ENCODE measurements at places on chromosomes 6 and 20.

DNA sequence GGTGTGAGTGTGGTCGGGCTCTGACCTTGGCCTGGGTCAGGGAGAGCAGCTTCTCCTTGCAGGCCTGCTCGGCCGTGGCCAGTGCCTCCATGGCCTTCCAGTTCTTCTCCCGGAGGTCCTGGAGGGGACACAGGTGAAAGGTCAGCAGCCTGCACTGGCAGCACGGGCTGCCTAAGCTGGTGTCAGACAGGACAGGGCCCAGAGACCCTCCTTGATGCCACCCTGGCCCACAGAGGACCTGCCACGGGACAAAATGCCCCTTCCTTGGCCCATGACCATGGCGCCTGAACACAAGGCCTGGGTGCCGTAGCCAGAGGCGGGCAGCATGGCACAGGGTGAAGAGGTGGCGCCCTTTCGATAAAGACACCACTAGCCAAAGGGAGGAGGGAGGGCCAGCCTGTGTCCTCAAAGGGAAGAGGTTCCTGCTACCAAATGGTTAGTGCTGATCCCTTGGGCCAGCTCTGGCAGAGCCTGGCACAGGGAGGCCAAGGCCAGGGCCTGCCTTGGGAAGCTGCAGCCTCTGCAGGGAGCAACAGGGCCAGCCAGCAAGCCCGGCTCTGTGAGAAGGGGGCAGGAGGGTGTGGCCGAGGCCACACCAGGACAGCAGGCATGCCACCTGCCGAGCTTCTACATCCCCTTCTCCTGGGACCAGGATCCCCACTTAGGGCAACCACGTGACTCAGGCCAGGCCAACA lies 54.8 kb downstream of the DSTN start:
- DNase-seq, result no peak

DNA sequence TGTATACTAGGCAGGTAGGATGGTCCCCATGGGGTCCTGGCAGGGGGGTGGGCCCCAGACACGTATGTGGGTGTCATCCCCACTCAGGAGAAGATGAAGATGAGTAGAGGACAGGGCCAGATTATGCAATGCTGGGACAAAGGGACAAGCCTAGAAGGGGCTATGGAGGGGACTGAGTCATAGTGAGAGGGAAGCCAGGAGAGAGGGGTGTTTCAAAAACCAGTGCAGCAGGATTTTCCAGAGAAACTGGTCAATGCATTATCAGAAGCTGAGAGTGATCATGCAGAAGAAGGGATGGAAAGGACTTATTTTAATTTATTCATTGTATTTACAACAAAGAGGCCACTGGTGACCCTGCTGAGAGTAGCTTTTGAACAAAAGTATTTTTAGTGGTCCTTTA lies 74.0 kb downstream of the PPP1R3G start:
- no peak for DNase-seq

GRCh38 chr6:25991785-25992412 lies 29.3 kb downstream of the TRIM38 start:
- peak; percentile 38 for DNase-seq

GRCh38 chr20:8523684-8524083 lies 391.6 kb downstream of the PLCB1 start:
- DNase-seq, result no peak

DNA sequence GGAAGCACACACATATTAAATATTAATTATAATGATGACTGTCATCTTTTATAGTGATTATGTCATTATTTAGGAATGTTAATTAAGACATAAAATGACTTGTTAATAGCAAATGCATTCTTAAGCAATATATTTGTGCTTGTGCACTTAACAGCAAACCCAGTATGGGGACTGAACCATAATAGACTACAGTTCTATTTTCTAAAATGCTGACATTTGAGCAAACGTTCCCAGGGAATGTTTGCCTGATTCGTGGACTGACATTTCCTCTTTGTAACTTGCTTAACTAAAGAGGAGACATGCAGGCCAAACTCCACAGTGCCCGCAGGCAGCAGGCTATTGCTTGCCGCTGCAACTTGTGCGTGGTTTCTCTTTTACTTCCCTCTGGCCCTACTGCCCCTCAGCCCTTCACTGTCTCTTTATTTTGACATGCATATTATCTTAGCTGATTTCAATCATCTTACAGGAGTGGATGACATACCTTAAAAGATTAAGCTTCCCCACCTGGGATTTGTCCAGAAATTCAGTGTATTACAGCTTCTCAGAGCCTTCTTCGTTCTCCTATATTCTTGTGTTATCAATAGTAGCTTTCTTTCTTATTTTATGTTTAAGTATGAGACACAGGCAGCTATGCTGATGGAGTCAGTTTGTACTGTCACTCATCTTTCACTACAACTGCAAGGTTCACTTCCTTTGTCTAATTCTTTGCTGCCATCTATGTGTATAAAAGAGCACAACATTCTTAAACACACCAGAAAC lies 141.5 kb downstream of the GMDS start:
- peak; percentile 47 for DNase-seq

DNA sequence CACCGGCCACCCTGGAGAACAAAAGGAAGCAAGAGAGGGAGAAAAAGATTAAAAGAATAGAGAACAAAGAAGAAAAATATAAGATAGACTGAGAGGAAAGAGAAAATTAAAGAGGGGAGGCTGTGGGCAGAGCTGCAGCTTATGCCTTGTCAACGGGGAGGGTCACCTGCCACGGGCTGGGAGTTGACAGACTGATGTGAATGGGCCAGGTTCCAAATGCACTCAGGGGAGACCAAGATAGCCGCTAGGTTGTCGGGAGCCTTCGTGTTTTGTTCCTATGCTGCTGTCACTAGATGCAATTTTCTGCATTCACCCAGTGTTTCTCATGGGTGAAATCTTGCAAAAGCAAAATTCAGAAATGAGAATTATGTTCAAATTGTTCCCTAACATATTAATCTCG lies 119.6 kb upstream of the MTHFD1L start:
- no peak for DNase-seq

DNA sequence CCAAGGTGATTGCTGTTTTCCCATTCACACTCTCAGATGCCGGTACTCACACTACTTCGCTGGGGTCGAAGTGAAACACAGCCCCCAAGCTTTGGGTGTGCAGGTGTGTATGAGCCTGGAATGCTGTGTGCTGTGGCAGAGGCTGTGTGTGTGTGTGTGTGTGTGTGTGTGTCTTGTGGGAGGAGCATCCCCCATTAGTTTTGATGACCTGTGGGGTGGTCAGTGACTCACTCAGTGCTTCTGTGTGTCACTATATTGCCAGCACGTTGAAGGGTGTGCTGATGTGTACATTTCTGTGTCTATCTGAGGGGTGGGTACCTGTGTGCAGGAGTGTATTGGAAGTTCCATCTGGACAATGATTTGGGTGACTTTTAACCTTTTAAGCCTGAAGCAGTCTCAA lies 5.0 kb upstream of the SLC12A5 start:
- no peak for DNase-seq

DNA sequence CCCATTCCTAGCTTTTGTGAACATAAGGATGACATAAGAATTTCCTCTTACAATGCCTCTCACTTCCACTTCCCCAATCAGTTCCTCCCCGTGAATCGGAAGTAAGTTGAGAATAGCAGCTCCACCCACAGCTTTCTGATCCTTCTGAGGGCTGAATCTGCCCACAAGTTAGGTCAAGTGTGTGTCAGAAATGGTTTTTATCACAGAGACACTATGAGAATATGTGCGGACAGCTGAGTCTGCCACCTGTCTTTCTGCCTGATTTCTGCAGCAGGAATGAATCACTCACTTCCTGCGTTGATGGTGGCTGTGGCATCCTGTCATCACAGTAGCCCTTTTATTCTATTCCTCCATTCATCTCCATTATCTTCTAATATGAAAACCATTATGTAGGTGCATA lies 70.2 kb downstream of the RIN2 start:
- no peak for DNase-seq

DNA sequence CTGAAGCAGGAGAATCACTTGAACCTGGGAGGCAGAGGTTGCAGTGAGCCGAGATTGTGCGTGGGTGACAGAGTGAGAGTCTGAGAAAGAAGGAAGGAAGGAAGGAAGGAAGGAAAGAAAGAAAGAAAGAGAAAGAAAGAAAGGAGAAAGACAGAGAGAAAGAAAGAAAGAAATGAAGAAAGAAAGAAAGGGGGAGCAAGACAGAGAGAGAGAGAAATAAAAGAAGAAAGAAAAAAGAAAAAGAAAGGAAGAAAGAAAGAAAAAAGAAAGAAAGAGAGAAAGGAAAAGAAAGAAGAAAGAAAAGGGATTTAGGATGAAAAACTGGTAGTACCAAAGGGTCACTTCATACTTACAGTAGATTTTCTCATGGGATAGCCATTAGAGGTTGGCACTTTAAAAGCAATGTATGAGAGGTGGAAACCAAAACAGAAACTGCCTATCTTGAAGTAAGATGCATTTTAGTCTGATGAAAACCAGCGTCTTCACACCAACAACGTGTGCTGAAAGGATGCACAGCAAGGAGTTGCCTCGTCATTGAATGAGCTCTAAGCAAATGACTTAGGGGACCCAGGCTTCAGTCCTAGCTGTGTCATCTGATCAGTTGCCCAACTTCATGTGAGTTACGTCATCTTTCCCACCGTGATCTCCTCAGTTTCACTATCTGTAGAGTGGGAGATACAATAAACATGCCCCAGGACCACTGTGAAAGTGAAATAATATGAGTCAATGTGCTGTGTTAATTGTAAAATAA lies 133.9 kb upstream of the NEDD9 start:
- DNase-seq, result no peak

- DNase-seq, result no peak
Measured at GRCh38 chr6:53032849-53033248, 32.4 kb upstream of the FBXO9 start.

- DNase-seq, result peak; percentile 72
Measured at GRCh38 chr6:125099211-125100073, 54.1 kb upstream of the TPD52L1 start.

DNA sequence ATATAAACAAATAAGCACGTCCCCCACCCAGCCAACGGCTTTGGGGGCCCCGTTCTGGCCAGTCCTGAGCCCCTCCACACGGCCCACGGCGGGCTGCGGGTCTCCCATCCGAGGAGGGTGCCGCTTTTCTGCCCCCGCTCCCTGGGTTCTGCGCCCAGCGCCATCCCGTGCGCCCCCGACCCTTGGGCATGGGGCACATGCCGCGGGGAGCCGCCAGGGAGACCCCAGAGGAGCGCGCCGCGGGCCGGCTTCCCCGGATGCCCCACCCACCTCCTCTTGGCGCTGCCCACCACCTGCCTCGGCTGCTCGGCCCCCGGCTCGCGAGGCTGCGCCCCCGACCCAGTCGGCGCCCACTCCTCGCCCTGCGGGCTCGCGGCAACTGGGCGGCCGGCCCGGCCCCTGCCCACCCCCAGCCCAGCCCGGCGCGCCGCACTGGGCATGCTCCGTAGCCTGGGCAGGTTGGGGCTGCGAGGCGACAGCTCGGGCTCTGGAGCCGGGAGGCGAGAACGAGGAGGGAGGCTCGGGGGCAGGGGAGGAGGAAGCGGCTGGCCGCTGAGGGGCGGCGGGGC lies 570 bp upstream of the PLCB4 start:
- DNase-seq, result peak; percentile 72

- peak; percentile 25 for DNase-seq
Measured at GRCh38 chr20:57560554-57561355, at the start of gene PCK1. PCK1 (plus strand) TSS chr20:57561110; CDS start chr20:57561412, 302 bp downstream.

DNA sequence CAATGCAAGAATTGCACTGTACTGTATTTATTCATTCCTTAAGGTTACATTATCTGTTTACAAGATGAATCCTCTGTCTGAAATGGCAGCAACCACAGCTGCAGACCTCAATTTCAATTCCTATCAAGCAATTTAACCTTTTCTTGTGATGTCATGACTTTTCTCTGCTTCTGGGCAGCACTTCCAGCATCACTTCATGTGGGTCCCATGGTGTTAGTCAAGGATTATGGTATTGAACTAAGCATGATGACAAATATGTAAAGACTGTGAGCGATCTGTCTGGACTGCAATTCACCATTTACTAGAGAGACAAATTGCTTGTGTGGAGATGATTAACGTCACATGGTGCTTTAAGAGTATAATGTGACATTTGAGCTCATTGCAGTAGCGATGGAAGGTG lies 90.5 kb upstream of the CCN2 start:
- DNase-seq, result no peak

GRCh38 chr20:62752671-62753501 lies 43.4 kb upstream of the MRGBP start:
- no peak for DNase-seq

DNA sequence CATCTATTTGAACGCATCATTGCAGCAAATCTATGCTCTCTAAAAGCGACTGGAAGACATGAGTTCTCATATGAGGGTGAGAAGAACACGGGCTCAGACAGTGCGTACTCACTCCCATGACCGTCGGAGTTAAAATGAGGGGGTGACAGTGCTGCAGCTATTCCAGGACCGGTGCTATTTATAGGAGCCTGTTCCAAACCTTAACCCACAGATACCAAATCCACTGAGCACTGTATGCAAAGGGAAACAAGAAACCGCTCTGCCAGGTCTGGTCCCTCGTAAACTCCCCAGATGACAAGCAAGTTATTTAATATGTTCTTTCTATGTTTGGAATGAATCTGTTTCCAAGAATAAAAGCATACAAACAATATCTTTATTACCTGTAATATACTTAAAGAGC lies 22.9 kb downstream of the PPP1R3G start:
- DNase-seq, result no peak

GRCh38 chr6:170037541-170038250 lies 253.2 kb downstream of the DLL1 start:
- DNase-seq, result no peak

DNA sequence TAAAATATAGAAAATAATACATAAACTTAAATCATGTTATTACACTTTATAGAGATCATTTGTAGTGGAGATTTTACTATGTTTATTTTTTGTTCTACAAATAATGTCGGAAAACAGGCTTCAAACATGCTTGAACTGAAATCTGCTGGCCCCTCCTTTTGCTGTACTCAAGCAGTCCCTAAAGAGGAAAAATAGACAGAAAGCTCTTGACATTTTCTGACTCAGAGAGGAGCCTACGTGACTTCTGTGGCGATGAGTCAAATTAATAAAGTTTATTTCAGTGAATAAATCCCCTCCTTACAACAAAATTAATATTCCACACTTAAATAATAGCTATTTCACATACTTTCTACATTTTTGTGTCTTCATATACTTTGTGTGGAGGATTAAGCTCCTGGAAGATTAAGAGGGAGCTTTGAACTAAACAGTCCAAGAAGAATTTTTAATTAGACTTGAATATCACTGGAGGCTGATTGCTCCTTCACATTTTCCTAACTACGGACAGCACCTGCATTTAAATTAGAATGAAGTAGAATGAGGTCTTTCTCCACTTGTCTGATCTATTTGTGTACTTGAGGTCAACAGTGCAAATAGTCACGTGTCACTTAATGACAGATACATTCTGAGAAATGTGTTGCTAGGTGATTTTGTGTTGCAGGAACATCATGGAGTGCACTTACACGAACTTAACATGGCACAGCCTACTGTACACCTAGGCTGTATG lies 1.7 kb upstream of the TREM1 start:
- DNase-seq, result no peak

- no peak for DNase-seq
Measured at GRCh38 chr6:46116289-46116688, 13.5 kb upstream of the ENPP4 start.

- DNase-seq, result no peak
Measured at GRCh38 chr6:161080263-161080970, 88.8 kb downstream of the MAP3K4 start.

- peak; percentile 80 for DNase-seq
Measured at GRCh38 chr20:44909872-44910689, at the start of gene PABPC1L. PABPC1L (plus strand) TSS chr20:44910060; CDS start chr20:44910144, 84 bp downstream.

GRCh38 chr6:6975459-6976111 lies 132.2 kb upstream of the RREB1 start:
- DNase-seq, result no peak

All from HEK293T (cell line).